Vein endothelial cell (primary cell): ENCODE measurements at places on chromosomes 12 and 14. TPM values are rescaled to one million over a fixed set of nuclear protein-coding genes. Genes with fewer than 3 reads are reported as not detected.

The COX8C gene
- not detected in 2 replicates for total RNA-seq

The SLCO1B1 gene
- total RNA-seq = not detected in 2 replicates

The IL26 gene
- not detected in 2 replicates for total RNA-seq

The SERPINA12 gene
- total RNA-seq = not detected in 2 replicates

The PTPRB gene
- total RNA-seq = 217 and 257 TPM in 2 replicates

The CLEC1A gene
- 13.4 and 38.3 TPM in 2 replicates for total RNA-seq

The STYK1 gene
- 12.3 and 14.7 TPM in 2 replicates for total RNA-seq

The P2RX4 gene
- total RNA-seq = 60.9 and 87.9 TPM in 2 replicates

The AMN gene
- total RNA-seq = 0.10 and 0.33 TPM in 2 replicates

The TMEM132C gene
- not detected in 2 replicates for total RNA-seq

The RTN1 gene
- 0.10 and 0.33 TPM in 2 replicates for total RNA-seq

The RBP5 gene
- not detected in 2 replicates for total RNA-seq

The GLIPR1L2 gene
- total RNA-seq = 0.33 TPM in 1 of 2 replicates, not detected in the other

The HOXC10 gene
- not detected in 2 replicates for total RNA-seq

The RD3L gene
- total RNA-seq = not detected in 2 replicates

The TEX52 gene
- not detected in 2 replicates for total RNA-seq

The SPX gene
- total RNA-seq = under 0.01 and 0.10 TPM in 2 replicates

The GRIN2B gene
- not detected in 2 replicates for total RNA-seq

The GPR162 gene
- total RNA-seq = 3.4 and 6.5 TPM in 2 replicates

The SLC22A17 gene
- 0.76 and 1.6 TPM in 2 replicates for total RNA-seq

The RIPK3 gene
- total RNA-seq = 4.2 and 4.9 TPM in 2 replicates

The NGB gene
- total RNA-seq = not detected in 2 replicates

The CLEC6A gene
- not detected in 2 replicates for total RNA-seq

The OR4K13 gene
- not detected in 2 replicates for total RNA-seq

The WNT1 gene
- total RNA-seq = not detected in 2 replicates

The MDGA2 gene
- total RNA-seq = not detected in 2 replicates

The C3AR1 gene
- 0.19 and 0.65 TPM in 2 replicates for total RNA-seq

The KCNH3 gene
- under 0.01 TPM in 1 of 2 replicates, not detected in the other for total RNA-seq

The CEP128 gene
- total RNA-seq = 5.3 and 5.9 TPM in 2 replicates

The FGF23 gene
- not detected in 2 replicates for total RNA-seq

The ARHGEF40 gene
- total RNA-seq = 2.9 and 4.6 TPM in 2 replicates

The CCDC88C gene
- total RNA-seq = 39.5 and 40.3 TPM in 2 replicates

The RNF10 gene
- 117 and 142 TPM in 2 replicates for total RNA-seq

The GALC gene
- total RNA-seq = 10.3 and 21.2 TPM in 2 replicates

The PROX2 gene
- under 0.01 TPM in 1 of 2 replicates, not detected in the other for total RNA-seq
